ENCODE measurements at places on chromosomes 12 and 14. TPM values are rescaled to one million over a fixed set of nuclear protein-coding genes. Genes with fewer than 3 reads are reported as not detected.

RPGRIP1 gene
- total RNA-seq, result not detected

CD163 gene
- total RNA-seq, result not detected

TAS2R9 gene
- not detected for total RNA-seq

ATP2B1 gene
- total RNA-seq, result 32.6 TPM

FAM186B gene
- total RNA-seq, result 0.28 TPM

MRPS35 gene
- total RNA-seq, result 27.4 TPM

KRT75 gene
- not detected for total RNA-seq

LRP1-AS gene
- total RNA-seq, result not detected

FOXN3 gene
- total RNA-seq, result 33.7 TPM

DHH gene
- under 0.01 TPM for total RNA-seq

ZNF891 gene
- 0.56 TPM for total RNA-seq

SH2B3 gene
- total RNA-seq, result 9.3 TPM
